Stimulated activated CD8-positive, alpha-beta memory T cell treated with anti-CD3 and anti-CD28 coated beads, Interleukin-2, amount 100 ng/mL, for 1 hour (primary cell): ENCODE measurements at places on chromosomes 3 and 15.

GRCh38 chr3:29185706-29186105, 95.2 kb upstream of the RBMS3 start:
- no peak for DNase-seq

DNA sequence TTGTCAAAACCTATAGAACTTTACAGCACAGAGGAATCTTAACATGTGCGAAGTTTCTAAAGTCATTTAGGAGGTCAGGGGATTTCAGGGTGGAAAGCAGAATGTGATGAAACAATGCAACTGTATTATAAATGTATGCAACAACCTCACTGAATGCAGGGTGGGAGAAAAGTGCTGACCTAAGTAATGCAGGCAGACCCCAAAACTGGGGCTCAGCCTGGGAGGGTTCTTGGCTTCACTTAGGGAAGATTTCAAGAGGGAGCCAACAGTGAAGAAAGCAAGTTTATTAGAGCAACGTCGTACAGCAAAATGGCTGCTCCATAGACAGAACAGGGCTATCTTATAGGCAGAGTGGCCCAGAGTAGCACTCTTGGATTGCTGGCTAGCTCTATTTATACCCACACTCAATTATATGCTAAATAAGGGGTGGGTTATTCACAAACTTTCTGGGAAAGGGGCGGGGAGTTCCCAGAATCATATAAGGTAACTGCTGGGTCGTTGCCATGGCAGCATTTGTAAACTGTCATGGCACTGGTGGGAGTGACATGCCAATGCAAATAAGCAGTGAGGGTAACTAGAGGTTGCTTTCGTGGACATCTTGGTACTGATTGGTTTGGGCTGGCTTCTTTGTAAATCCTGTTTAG, 14.2 kb upstream of the CAND2 start:
- DNase-seq, result no peak

DNA sequence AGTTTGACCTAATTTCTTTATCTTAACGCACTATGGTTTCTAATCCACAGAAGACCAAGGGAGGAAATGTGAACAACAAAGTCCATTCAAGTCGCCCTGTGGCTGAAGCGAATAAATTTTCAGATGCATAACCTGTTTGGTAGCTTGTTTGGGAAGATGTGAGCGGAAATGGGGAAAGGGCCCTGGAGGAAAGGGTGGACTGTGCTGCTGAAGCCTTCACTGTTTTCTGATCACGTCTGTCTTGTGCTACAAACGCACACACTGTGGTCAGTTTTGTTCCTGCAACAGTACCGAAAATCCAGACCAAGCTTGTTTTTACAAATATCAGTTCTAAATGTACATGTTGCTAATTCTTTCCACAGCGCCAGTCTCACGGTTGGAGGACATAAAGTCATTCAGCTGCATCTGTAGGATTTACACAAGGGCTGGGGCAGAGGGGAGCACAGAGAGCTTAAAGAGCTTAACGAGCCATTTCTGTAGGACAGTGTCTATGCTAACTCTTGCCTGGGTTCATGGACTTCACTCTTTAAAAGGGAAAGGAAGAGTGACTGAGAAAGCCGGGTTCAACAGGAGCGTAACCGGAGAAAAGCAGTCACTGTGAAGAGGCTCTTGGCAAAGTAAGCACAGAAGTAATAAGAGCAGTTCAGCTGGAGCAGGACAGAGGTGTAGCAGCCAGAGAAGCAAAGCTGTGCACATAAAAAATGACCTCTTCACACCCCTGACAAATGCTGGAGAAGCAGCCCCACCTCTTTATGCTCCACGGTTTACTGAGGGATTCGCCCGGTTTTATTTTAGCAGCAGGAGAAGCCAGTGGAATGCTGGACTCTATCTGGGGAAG, 66.6 kb downstream of the USF3 start:
- no peak for DNase-seq

DNA sequence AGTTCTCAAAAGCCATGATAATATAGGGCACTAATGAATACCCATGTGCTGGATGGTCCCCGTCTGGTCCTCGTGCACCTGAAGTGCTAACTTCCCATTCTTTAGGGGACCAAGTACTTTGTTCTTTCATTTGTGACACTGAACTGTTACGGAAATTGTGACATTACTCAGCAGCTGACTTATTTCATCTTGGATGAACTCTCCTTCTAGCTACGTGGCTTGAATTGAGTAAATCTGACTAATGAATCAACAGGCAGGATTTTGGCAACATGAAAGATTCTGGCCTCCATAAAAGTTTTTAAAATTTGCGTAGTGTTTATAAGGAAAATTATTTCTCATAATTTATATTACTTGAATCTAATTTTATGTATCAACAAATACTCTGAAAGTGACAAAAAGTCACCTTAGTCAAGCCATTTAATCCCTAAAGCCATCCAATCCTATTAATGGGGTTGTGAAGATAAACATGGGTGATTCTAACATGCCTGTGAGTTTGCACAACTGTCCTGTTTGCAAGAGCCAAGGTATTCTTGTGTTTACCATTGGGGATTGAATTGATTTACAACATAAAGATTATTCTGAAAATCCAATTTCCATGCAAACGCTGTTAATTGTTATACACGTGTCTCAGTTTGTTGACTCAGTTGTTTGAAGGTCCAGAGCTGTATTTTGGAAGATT, 119.9 kb downstream of the AGBL1 start:
- DNase-seq, result no peak

- no peak for DNase-seq
Observed at GRCh38 chr3:37068031-37068430, 74.7 kb downstream of the MLH1 start.

DNA sequence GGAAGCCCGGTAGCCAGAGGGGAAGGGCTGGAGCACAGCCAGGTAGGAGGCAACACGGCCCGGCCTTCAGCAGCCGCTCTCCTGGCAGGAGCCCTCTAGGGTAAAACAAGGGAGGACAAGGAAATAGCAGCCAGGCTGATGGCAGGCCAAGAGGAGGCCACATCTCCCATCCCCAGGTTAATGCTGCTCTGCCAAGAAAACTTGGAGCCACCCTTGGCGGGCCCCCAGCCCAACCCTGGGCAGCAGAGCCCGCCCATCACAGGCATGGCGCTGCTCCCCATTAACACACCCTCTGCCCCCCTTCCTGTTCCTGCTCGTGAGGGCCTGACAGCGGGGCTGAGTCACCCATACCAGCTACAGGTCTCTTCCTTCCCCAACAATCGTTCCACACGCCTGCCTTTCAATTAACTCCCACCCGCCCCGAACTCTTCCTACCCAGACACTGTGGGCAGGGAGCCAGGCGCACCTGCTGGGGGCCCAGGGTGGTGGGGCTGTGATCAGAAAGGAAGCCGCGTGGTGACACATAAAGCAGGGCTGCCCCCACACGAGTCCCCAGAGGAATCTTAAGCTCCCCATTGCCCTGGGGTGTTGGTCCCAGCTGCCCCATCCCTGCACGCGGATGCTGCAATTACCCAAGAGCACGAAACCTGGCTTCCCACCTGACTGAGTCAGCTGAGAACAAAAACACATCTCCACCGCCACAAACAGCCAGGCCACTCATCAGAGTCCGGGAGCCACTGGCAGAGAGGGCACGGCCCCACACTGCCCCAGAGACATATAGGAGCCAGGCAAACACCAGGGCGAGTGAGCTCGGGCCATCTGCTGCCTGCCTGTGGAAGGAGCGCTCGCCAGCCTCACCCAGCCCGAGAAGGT, at the start of gene C15orf62:
C15orf62 (plus strand) TSS at position 707 of the 873 bp plus-strand sequence. CDS start 516 bp downstream, outside the sequence.
- DNase-seq, result peak; percentile 34

GRCh38 chr3:37519661-37520060, 342.0 kb upstream of the CTDSPL start:
- DNase-seq, result no peak

DNA sequence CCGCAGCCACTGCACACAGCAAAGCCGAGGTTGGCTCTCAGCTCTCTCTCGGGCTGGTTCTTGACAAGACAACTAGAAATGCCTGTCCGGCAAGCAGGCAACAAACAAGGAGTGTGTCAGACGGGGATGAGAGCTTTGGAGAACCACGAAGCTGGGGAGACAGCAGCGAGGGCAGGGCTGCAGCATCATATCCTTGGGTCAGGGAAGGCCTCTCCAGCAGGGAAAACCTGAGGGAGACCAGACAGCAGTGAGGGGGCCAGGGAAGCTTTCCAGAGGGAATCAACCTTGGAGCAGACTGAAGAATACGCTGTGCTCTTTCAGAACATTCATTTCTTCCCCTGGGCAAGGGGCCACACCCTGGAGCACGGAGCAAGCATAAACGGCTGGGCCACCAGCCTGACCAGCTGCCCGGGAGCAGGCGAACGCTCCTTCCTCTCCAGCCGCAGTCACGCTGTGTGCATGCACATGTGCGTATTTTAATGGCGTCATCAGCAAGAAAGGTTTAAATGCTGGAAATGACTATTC, 58.7 kb downstream of the CHSY1 start:
- no peak for DNase-seq

DNA sequence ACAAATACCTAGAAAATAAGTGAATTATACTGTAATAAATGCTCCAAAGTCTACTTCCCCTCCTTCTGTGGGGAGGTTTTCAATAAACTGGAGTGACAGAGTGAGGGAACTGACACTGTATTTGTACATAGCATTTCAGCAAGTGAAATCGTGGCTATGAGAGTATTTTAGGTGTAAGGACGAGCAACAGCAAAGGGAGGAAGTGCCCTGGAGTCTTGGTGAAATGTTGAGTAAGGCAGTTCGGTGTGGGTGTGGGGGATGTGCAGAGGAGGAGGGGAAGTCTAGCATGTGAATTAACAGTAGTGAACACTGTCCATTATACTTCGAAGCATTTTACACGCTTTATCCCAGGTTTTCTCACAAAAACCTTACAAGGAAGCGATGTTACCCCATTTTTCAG, 18.1 kb upstream of the P2RY13 start:
- DNase-seq, result no peak

GRCh38 chr3:143482106-143483088, 362.8 kb downstream of the CHST2 start:
- no peak for DNase-seq

- no peak for DNase-seq
Observed at GRCh38 chr15:92510163-92510882, 116.6 kb downstream of the ST8SIA2 start.

DNA sequence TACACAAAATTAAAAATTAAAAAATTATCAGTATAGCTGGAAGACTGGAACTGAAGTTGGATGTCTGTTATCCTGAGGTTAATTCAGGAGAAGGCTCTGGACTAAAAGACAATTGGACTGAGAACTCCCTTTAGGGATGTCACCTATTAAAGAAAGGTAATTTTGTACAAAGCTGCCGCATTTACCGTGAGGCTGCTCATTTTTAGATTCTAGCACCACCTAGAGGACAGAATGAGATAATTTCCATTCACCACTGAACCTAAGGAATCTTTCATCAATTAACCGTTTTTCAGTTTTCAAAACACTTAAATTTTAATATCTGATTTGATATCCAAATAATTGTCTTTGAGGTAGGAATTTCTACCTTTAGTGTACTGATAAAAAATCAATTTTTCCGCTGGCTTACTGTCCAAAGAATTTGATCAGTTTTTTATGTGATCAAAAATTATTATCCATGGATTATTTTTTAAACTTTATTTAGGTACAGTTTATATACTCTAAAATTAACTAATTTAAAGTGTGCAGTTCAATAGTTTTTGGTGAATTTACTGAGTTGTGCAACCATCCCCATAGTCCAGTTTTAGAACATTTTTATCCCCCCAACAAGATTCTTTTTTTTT, 106.7 kb upstream of the TNIK start:
- no peak for DNase-seq

GRCh38 chr3:60553144-60553543, 698.1 kb downstream of the FHIT start:
- DNase-seq, result no peak

DNA sequence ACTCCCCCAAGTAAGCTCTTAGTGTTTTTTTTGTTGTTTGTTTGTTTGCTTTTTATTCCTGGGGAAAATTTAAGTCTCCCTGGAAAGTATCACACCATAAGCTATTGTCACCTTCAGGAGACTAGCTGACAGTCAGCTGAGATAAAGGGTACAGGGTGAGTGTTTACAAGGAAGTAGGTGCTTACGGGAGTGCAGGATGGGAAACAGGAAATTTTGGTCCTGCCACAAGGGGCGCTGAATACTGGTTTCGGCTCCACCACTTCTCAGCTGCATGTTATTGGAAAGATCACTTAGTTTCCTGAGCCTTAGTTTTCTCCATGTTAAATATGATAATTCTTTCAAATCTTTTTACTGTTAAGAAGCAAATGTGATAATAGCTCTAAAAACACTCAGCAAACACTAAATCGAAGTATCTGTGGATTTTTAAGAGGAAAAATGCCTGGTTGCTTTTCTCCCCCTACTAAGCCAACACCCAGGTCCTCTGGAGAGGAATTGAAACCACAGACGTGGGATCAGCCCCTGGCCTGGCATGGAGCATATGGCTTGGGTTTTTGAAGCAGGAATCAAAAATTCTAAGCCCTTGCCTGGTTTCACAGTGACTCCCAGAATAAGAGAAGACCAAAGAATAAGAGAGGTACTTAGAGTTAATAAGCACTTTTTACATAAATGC, 90.7 kb downstream of the SCN11A start:
- no peak for DNase-seq

- DNase-seq, result no peak
Observed at GRCh38 chr15:37245358-37245757, 145.0 kb upstream of the MEIS2 start.

- no peak for DNase-seq
Observed at GRCh38 chr3:70276901-70277300, 35.5 kb downstream of the MDFIC2 start.

- no peak for DNase-seq
Observed at GRCh38 chr3:159668990-159669476, 319.6 kb upstream of the IL12A start.

- no peak for DNase-seq
Observed at GRCh38 chr3:156843071-156843808, 17.1 kb downstream of the LEKR1 start.

DNA sequence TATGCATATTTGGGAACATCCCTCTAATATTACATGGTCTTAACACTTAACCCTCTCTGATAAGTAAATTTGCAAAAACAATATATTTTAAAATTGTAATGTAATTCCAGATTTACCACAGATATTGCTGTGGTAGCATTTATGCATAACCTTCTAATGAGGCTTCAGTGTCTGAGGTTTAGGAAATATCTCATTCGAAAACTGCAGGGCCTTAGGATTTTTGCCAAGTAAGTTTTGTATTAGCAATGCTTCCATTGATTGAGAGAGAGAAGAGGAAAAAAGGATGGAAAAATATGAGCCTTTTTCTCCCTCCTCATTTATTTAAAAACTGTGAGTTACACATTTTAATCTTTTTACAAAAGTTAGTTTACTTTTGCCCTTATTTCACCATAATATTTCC, 294.6 kb downstream of the EPHA3 start:
- DNase-seq, result no peak

DNA sequence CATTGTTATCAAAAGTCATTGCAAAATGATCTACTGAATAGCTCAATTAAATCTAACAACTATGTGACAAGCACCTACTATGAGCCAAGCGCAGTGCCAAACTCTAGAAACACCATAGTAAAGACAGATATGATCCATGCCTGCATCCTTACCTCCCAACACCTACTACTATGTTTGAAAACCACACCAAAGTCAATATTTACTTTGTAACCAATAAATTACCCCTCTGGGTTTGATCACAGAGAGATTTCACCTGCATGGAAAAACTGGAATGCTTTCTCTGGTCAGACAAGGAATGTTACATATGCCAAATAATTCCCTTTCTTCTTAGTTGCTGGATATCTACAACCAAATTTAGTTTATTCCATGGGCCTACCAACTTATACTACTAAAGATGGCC, 422.2 kb downstream of the FHIT start:
- no peak for DNase-seq
